CD4-positive, alpha-beta T cell treated with Interleukin-4 for 1 hour (primary cell): ENCODE measurements at places on chromosomes 4 and X.

- no peak for DNase-seq
Measured at GRCh38 chrX:24257011-24257410, 56.9 kb downstream of the SUPT20HL2 start.

- no peak for DNase-seq
Measured at GRCh38 chrX:68908071-68908470, 79.2 kb downstream of the EFNB1 start.

DNA sequence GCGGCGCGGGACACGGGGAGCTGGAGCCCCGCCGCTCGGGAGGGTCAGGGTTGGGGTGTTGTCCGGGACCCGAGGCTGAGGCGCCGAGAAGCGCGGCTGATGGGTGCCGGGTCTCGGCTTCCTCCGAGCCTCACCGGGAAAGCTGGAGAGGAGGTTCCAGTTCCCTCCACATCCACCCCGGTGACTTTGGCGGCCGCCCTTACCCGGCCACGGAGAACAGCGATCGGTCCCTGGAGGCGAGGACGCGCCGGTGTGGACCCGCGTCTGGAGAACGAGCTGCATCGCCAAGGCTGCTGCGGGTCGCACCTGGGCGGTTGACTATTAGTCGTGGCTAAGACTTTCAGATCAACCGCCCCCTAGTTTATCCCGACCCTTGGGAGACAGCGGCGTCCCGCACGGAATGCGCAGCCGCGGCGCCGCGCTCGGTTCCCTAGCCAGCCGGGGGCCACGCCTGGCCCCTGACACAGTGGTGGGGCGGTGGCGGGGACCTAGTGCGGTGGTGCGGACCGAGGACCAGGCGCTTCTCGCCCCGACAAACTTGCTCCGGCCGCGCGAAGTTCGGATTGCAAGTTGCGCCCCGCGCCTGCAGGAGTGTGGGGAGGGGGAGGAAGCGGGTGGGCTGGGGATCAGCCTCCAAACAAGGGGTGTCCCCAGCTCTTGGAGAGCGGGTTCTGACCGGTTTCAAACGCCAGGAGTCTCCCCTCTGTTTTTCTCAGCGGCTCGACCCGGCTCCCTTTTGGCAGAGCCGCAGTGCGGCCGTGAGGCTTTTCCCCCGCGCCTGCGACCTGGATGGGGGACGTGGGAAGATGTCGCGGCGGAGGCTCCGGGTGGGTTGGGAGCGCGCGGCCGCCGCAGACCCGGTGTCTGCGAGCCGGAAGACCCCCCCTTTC, 568 bp downstream of the FHDC1 start:
- no peak for DNase-seq

- DNase-seq = no peak
Measured at GRCh38 chrX:106949366-106949765, 29.2 kb downstream of the CLDN2 start.

GRCh38 chr4:77893451-77893850, 30.8 kb downstream of the MRPL1 start:
- peak; percentile 1 for DNase-seq

GRCh38 chrX:31099536-31100090, 27.8 kb upstream of the FTHL17 start:
- no peak for DNase-seq

DNA sequence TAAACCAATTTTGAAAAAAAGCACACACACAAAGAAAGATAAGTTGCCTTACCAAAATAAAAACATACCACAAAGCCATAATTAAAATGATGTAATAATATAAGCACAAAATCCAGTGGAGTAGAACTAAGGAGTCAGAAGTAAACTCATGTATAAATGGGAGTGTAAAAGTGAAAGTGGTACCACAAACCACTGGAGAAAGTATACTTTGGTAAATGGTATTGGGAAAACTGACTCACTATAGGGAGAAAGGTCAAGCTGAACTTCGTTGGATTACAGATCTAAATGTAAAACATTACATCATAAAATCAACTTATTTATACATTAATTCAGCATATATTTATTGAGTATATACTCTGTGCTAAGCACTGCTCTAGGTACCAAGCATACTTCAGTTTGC, 46.3 kb upstream of the HHIP start:
- DNase-seq = no peak

GRCh38 chrX:111376897-111377578, 35.0 kb downstream of the DCX start:
- DNase-seq = no peak

DNA sequence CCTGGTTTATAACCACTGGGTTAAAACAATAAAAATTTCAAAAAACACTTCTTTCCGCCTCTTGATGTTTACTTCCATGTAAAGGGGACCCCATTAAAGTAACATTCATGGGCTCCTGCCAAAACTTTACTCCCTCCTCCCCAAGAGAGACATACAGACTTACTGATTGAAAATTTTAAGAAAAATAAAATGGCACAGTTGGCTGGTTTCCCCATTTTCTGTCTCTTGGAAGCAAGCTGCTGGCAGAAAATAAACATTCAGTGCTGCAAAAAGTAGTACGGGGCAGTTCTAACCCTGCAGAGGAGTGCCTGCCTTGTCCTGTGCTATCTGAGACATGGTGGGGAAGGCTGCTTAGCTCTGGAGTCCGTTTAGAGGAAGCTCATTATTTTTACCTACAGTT, 187.3 kb upstream of the INTU start:
- no peak for DNase-seq

GRCh38 chr4:24419181-24420034, 164.9 kb downstream of the DHX15 start:
- DNase-seq = peak; percentile 49

DNA sequence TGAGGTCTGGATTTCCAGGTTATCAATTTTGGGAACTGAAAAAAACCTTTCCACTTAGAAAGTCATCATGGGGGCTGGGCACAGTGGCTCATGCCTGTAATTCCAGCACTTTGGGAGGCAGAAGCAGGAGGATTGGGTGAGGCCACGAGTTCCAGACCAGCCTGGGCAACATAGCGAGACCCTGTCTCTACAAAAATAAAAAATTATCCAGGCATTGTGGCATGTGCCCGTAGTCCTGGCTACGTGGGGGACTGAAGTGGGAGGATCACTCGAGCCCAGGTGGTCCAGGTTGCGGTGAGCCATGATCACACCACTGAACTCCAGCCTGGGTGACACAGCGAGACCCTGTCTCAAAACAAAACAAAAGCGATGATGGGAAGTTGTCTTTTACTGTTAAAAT, 7.9 kb downstream of the TENM3 start:
- no peak for DNase-seq

DNA sequence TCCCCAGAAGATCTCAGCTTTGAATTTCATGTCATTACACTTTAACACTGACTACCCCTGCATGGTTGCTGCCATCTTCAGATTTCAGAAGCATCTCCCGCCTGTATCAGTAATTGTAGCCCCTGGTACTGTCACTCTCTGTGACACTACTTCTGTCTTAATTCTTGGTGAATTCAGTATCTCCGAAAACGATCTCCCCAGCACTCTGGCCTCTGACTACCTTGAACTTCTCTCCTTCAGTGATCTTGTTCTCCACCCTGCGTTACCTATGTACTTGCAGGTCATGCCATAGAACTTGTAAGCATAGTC, 53.8 kb upstream of the ABCG2 start:
- no peak for DNase-seq

DNA sequence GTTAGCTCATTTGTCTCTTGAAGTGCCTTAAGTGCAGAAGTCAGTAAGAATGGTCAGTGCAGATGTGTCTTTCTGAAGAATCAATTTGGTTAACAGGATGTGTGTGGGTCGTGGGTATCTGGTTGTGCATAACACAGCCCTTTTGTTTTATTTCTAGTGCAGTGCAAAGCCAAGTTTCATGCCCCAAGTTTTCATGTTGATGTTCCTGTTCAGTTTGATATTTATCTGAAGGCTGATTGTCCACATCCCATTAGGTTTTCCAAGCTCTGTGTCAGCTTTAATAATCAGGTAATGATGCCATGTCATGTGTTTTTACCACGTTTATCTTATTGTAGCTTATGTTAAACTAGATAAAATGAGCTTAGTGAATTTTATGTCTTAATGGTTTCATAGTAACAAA, 27.4 kb downstream of the TRAPPC11 start:
- no peak for DNase-seq

GRCh38 chr4:119059221-119059620, 76.4 kb upstream of the MYOZ2 start:
- no peak for DNase-seq

DNA sequence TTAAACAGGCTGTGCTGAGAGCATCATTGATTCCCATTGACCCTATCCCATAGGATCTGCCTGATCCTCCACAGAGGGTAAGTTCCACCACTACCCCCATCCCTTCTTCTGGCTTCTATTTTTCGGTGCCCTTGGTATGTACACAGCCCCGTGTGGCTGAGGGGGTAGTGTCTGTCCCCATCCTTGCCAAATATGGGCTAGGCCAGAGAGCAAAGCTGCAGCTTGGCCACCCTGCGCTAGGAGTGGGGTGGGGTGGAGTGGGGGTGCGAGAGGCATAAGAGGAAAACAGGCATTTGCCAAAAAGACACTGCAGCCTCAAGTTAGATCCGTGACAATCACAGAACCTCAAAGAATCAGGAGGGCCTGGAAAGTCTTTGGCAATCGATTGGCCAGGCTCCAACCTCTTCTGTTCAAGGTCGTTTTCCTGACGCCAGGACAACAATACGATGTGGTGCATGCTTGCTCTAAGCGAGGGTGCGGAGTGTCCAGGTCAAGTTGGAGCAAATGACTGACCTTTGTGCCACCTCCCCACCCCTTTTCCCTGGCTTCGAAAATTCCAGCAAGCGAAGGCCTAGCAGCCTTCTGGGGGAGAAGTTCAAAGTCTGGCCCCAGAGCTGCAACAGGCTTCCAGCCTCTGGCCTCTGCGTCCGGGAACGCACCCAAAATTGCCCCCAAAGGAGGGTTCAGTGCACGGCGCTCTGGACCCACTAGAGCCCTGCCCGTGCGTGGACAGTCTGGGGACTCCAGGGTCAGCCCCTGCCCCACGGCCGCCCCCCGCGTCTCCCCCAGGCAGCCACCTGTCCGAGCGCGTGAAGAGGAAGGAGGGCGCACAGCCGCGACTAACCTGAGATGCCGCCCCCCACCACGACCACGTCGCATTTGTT, 598 bp downstream of the MAOB start:
- no peak for DNase-seq

- DNase-seq = no peak
Measured at GRCh38 chrX:118655561-118656246, 71.7 kb upstream of the IL13RA1 start.

- DNase-seq = peak; percentile 64
Measured at GRCh38 chrX:56788717-56789122, 59.7 kb downstream of the NBDY start.

DNA sequence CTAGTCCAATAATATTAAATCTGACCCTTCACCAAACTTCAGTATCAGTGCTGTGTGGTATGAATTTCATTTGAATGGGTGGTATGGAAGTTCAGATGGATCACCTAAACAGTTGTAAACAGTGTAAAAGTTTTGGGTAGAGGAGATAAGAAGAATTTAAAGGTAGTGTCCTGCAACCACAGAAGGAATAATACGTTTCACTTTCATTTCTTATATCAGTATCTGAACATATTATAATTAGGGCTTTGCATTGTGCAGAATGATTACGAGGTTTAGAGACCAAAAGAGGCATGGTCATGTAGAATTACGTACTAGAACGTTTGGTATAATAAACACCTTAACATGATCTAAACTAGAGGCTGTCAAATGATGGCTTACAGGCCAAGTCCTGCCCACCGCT, 116.1 kb downstream of the PDLIM5 start:
- peak; percentile 6 for DNase-seq

DNA sequence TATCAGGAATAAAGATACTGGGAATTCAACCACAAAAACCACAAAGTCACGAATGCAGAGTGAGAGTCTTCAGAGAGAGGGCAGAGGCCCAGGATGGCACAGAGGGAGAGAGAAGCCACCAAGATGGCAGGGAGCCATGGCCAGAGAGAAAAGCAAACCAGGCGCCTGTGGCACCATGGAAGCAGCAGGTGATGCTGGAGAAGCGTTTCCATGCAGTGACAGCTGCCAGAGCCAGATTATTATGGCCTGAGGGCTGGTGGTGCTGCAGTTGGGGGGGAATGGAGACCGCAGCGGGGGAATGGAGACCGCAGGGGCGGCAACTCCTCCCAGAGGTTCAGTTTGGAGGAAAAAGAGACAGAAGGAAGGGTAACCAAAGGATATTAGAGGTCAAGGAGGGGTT, 5.8 kb downstream of the TAFAZZIN start:
- no peak for DNase-seq

- DNase-seq = no peak
Measured at GRCh38 chrX:103520386-103520785, 1.1 kb upstream of the RAB40A start.

DNA sequence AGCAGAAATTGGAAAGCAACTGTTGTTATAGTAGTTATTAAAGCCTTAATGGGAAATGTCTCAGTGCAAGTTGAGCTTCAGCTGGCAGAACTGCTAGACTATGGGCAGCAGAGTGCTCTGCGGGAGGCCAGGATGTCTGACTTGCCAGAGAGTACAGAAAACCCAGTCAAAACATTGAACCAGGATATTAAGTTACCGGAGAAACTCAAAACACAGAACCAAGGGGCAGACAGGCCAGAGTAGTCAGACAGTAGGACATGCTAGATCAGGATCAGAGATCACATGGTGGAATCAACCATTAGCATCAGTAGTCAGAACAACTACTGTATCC, 72.9 kb upstream of the TNIP3 start:
- DNase-seq = no peak

DNA sequence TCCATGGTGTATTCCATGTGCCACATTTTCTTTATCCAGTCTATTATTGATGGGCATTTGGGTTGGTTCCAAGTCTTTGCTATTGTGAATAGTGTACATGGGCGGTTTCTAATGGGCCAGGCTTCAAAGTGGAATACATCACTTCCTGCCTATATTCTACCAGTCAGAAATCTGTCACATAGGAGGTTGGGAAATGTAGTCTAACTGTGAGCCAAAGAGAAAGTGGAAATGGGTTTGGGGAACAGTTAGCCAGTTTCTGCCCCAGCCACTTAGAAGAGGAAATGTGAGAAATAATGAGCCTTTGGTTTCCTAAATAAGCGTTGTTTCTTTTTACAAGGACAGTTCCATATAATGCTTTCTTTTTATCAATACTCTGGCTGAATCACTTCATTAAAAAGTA, 85.1 kb upstream of the AP1S2 start:
- DNase-seq = no peak

DNA sequence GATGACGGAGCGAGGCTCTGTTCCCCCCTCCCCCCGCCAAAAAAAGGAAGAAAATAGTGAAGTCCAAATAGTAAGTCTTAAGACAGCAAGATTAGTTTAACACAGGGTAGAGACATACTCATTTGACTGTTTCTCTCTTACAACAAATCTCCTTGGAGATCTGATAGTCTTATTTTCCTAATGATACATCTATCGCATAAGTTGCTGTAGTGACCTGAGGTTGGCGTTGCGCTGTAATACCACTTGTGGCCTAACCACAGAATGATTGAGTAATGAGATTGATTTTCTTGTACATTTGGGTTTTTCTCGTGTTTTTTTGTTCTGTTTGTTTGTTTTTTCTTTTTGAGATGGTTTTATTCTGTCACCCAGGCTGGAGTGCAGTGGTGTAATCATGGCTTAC, 27.2 kb downstream of the OCIAD1 start:
- no peak for DNase-seq
